ENCODE measurements at places on chromosomes 5 and 9.

DNA sequence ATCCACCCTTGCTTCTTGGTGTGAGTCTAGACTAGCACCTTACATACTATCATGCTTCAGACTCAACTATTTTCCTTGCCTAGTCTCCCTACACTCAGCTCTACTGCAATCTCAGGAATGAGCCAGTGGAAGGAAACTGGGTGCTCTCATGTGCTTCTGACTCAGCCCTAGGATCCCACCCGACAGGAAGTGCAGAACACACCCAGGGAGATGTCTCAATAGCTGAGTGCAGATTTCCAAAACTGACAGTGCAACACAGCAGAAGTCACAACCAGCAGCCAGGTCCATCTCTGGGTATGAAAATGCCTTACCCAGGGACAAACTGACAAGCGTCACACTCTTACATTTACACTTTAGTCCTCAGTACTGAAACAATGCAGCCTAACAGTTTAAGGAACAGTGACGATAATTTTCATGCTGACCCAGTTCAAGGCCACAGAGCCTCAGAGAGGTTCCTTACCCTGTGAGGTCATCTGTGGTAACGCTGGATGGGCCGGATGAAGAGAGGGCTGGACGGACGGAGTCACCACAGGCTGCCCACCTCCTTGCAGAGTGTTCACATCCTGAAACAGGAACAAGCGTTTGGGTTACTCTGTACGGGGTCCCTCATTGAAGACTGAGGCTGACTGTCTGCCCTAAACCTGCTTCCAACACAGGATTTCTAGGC is 33.0 kb downstream of the FKBP15 start:
- no peak for DNase-seq

DNA sequence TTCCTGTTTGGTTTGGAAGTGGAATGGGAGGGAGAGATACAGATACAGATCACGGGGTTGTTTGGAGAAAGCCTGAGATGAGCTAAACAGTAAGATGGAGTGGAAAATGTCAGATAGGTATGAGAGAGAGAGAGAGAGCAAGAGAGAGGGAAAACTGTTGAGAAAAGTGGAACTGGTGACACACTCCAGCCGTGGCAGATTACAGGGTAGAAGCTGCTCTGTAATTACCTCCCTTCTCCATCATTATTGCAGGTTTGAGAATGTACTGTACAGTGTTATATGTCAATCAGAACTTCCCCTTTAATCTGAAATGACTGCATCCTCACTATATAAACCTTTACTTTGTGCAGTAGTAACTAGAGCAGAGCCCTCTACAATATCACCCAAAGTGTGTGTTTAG is 74.5 kb upstream of the WWC1 start:
- no peak for DNase-seq

DNA sequence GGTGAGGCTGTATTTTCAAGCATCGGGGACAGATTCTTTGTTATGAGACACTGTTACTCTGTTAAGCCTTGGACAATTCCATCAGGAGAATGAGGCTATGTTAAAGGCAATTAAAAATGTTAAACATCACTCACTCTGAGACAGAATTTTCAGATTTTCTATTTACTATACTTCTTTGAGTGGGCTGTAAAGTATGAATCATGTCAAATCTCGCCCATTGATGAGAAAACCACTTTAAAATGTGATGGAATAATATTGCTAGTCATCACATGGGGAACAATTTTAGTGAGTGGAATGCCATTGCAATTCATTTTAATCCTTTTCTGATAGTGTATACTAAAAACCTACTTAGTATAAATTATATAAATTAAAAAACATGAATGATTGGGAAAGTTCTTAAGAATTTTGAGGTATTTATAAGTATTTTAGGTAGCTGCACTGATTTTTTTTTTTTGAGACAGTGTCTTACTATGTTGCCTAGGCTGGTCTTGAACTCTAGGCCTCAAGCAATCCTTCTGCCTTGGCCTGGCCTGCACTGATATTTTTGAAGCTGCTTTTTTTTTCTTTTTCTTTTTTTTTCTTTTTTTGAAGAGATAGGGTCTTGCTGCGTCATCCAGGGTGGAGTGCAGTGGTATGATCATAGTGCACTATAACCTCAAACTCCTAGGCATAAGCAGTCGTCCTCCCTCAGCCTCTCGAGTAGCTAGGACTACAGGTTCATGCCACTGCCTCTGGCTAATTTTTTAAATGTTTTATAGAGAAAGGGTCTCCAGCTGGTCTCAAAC is 73.2 kb downstream of the KIAA1958 start:
- DNase-seq: no peak

GRCh38 chr9:107375001-107375400 is 91.9 kb downstream of the RAD23B start:
- DNase-seq: no peak

- no peak for DNase-seq
These were observed 657.9 kb downstream of the TAF11L14 start for GRCh38 chr5:18292146-18292545.

- no peak for DNase-seq
These were observed 52.2 kb downstream of the ZCCHC7 start for GRCh38 chr9:37172557-37172956.

- DNase-seq: no peak
These were observed 79.4 kb downstream of the PAM start for GRCh38 chr5:102834438-102834964.

- DNase-seq: no peak
These were observed 303.6 kb upstream of the CLINT1 start for GRCh38 chr5:158162479-158163034.

- no peak for DNase-seq
These were observed 111.0 kb upstream of the VCAN start for GRCh38 chr5:83360573-83360972.

GRCh38 chr5:137730336-137730735 is 5.6 kb downstream of the KLHL3 start:
- no peak for DNase-seq

GRCh38 chr5:181189363-181189961 is 15.5 kb downstream of the TRIM7 start:
- DNase-seq: no peak

GRCh38 chr9:92424340-92424739 is at the start of gene OMD:
TSS of gene OMD (minus strand) at chr9:92424471. CDS start at chr9:92417558, 6,913 bp downstream.
- DNase-seq: no peak

- DNase-seq: no peak
These were observed 14.2 kb upstream of the KIF27 start for GRCh38 chr9:83935276-83935935.

- no peak for DNase-seq
These were observed 39.5 kb downstream of the TRIP13 start for GRCh38 chr5:932151-932627.

Data from renal cortex interstitium (tissue), 15 donors.